Activated T-helper 9 cell treated with anti-CD3 and anti-CD28 coated beads, Interleukin-2, amount 50 U/mL, for 16 hours (primary cell): ENCODE measurements at places on chromosomes 11 and 22.

DNA sequence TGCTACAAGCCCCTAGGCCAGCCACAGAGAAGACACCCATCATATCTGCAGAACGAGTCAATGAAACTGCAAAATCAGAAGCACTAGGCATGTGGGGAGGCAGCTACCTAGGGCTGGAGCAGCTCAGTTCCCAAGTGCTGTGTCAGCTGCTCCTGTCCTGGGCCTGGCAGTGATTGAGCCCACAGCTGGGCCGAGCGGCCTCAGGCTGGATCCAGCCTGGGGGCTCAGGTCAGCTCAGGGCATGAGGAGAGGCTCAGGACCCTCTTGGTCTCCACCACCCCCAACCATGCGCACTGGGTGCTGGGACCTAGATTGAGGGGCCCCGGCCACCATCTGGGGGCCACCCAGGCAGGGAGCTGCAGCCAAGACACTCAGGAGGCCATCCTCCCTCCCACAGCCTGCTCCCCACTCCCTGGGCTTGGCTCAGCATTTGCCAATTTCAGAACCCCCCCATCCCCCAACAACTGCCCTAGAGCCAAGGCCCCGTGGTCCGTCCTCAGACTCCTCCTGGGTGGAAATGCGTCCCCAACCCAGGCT, 2.4 kb upstream of the TNNT3 start:
- no peak for DNase-seq

DNA sequence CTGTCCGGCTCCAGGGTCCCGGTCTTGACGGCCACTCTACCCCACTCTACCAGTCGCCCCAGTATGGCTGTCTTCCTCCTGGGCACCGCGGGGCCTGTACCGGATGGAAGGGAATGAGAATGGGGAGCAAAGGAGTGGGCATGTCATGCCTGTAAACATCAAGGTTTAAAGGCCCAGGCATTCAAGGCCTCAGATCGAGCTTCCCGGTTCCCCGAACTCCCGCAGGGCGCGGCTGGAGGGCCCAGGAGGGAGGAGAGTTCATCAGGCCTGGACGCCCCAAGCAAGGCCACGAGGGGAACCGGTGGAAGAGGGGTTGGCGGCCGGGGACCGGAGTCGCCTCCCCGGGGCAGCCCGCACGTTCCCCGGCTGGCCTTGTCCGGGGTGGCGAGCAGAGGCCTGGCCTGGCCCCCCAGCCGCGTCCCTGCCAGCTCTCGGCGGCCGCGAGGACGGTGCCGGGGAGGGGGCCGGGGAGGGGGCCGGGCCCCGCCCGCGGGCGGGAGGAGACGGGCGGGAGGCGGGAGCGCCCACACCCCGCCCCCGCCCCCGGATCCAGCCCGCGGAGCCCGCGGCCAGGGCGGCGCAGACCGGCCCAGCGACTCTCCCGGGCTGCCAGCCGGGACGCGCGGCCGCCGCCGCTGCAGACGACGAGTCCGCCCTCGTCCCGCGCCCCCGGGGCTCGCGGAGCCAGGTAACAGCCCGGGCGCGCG, at the start of gene CDC42EP1:
Gene CDC42EP1, plus strand, starts transcription at position 580 of the 707 bp plus-strand sequence. CDS start 5,870 bp downstream, outside the sequence.
- no peak for DNase-seq

DNA sequence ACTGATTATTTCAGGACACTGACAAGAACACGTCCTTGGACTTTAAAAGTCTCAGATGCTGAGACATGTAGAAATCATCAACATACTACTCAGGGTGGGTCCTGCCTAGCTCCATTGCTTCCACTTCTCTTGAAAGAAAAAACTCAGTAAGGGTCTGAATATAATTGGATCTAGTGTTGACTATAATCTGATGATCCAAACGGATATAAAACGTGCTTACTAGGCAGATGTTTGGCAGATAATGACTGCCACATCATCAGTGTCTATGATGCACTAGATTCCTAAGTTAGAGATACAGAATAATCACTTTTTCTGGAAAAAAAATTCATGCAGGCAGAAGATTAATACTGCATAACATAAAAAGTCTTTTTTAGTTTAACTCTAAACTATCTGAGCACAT, 21.6 kb downstream of the GUCY1A2 start:
- DNase-seq, result no peak

- no peak for DNase-seq
These were observed 857.0 kb downstream of the KCNA4 start for GRCh38 chr11:29159552-29160465.

- no peak for DNase-seq
These were observed 18.3 kb downstream of the AMOTL1 start for GRCh38 chr11:94786264-94787126.

DNA sequence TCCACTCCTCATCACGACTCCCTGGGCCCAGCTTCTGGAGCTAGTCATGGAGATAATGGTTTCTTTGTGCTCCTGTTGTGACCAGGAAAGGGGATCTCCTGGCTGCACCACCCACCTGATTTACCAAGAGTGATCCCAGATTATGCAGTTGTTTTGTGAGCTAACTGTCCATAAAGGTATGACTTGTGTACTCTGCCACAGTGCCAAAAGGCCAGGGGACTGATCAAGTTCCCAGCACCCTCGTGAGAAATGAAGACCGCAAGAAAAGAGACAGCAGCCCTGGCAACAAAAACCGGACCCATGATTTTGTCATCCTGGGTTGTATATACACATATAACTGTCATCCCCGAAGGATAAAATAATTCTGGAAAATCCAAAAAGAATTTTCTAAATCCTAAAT, 26.6 kb downstream of the TUB start:
- DNase-seq, result no peak

DNA sequence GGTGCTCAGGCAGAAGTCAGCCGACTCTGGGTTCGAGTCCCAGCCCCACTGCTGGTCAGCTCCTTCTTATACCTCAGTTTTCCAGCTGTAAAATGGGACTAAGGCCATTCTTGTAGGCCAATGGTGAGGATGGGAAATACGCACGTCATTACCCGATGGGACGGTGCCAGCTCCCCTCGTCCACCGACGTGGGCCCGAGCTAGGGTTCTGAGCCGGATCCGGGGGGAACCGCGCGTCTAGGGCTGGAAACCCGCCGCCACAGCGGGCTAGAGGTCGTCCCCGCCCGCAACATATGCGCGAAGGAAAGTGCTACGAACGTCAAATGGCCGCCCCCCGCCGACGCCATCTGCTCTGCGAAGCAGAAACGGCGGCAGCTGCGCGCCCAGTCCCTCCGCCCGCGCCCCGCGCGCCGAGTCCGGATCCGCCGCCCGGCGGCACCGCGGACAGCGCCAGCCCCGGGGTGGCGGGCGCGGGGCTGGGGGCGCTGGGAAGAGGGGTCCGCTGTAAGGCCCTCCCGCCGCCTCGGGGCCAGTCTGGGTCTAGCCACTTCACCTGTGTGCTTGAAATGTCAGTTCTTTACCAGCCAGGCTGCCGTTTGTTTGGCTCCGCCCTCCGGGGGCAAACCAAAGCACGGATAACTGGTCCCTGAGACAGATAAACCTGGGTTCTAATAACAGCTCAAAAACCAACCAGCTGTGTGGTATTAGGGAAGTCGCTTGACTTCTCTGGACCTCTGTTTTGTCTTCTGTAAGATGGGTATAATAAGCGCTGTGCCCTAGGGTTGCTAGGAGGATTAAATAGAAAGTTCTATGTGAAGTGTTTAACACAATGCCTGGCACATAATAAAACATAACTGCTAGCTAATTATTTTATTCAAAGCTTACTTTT, 103.5 kb upstream of the RCN1 start:
- DNase-seq, result no peak

- no peak for DNase-seq
These were observed 2.1 kb upstream of the EEF1G start for GRCh38 chr11:62575837-62576236.

- DNase-seq, result no peak
These were observed 11.7 kb upstream of the UCP3 start for GRCh38 chr11:74020539-74020938.

DNA sequence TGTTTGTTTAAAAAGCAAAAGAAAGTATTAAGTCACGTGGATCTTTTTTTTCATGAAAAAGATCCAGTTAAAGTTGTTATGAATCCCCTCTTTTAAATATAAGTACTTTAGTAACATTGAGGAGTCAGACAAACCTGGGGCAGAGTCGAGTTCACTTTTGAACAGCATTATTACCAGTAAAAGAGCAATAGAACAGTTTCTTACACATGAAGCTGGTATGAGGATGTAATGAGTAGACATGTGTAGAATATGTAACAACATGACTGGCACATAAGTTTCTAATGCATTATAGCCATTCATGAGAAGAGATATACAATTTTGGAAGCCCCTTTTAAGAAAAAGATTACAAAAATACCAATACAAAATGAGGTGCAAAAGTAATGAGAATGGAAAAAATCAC, 7.6 kb upstream of the MUC15 start:
- no peak for DNase-seq

DNA sequence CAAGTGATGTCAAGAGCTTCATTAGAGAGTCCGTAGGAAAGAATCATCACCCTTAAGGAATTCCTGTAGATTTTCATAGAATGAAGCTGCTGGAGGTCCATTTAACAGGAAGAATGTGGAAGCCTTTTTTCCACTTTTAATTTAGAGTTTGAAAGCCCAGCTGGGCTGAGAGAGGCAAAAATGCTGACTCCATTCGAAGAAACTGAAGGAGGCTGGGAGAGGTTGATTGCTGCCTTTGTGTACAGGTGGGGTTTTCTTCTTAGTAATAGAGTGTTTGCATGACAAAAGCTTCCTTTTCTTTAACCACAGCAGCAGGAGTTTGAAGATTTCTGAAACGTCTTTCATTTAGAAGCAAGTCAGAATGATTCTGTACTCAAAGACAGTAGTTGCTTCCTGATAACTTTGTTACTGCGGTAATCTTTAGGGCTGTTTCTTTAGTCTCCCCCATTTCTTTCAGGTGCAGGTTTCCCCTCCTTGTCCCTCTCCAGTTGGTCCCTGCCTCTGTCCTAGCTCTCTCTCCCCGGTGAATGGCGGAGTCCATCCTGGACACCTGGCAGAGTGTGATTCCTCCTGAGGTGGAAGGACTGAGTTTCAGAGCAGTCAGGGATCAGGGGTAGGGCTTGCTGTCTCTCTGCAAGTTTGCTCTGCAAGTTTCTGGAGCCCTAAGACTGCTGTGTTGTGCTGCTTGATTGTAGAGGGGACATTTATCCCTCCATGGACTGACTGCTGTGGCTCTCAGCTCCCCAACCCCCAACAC, 166.2 kb downstream of the LDLRAD3 start:
- no peak for DNase-seq

GRCh38 chr11:23732026-23732425, 764.8 kb upstream of the LUZP2 start:
- DNase-seq, result no peak

DNA sequence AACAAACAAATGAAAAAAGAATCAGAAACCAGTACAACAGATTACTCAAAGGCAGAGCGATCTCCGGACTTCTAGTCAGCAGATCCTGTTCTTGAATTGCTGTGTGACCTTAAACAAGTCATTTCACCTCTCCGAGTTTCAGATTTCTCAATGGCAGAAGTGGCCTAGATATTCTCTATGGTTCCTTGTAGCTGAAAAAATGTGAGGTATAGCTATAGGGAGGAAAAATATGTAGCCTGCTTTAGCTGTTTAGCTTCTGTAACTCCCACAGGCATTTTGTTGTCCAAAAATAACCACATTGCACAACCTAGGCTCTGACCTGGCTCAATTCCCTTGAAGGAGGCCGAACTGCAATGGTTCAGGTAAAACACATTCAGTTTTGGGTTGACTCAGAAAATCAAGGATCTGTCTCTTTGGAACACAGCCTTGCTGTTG, 100.7 kb downstream of the DBX1 start:
- no peak for DNase-seq

- DNase-seq, result no peak
These were observed 29.9 kb downstream of the MS4A2 start for GRCh38 chr11:60118338-60118737.

- DNase-seq, result no peak
These were observed 75.4 kb upstream of the PPARA start for GRCh38 chr22:46074771-46075551.

DNA sequence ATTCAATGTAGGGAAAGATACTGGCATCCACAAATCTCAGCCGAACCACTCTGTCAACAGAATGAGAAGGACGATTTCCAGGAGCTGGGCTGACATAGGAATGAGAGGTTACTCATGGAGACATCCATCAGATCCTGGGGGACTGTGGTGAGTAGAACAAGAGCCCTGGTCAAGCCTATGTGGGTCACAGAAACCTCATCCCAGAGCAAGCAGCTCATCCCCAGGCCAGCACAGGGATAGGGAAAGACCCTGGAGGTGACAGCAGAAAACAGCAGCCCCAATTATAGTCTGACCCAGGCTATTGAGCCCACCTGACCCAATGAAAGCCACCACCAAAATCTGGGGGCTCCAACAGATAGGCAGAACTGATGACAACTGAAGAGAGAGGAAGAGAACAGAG, 128.0 kb upstream of the SERPIND1 start:
- DNase-seq, result no peak

DNA sequence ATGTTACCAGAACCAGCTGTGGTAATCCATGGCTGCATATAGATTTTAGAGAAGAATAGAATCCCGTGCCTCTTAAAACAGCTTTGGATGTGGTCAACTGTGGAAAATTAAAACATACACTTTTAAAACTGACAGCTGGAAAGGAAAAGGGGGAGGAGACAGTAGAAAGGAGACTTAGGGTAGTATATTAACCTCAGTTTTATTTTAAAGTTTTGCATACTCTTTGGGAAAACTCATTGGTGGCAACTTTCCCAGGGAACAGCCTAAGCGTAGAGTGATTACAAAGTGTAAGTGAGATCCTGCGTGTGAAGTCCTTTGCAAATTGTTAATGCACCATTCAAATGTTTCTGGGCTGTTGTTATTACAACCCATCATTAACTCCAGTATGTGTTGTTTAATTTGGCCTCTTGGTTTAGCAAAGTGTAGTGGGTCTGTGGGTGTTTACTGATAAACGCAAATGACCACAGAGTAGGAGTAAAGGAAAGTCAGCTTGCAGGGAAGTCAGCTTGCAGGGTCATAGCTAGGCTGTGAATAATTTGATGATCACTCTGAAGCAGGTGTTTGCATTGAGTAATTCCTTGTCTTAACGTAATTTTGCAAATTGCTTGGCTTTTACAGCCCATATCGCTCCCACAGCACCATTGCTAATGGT, 88.0 kb upstream of the DBX1 start:
- DNase-seq, result no peak

GRCh38 chr11:88315981-88316441, 21.5 kb downstream of the CTSC start:
- no peak for DNase-seq

DNA sequence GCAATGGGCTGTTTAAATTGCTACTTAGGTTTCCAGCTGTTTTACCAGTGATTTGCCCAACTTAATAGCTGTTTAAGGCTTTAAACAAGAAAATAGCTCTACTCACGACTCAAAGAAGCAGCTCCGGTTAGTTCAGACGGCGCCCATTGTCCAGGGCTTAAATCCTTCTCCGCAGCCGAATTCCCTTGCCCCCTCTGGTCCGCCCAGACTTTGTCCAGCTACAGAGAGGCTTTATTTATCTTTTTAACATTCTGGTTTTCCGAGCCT, 20.9 kb upstream of the SCUBE1 start:
- no peak for DNase-seq

GRCh38 chr11:61616434-61616833, 35.6 kb upstream of the SYT7 start:
- no peak for DNase-seq

- peak; percentile 4 for DNase-seq
These were observed 1.3 kb downstream of the WEE1 start for GRCh38 chr11:9574622-9575259.

- DNase-seq, result no peak
These were observed 11.9 kb downstream of the SBF2 start for GRCh38 chr11:10282117-10282516.
